ENCODE measurements at places on chromosomes 1 and 21.

DNA sequence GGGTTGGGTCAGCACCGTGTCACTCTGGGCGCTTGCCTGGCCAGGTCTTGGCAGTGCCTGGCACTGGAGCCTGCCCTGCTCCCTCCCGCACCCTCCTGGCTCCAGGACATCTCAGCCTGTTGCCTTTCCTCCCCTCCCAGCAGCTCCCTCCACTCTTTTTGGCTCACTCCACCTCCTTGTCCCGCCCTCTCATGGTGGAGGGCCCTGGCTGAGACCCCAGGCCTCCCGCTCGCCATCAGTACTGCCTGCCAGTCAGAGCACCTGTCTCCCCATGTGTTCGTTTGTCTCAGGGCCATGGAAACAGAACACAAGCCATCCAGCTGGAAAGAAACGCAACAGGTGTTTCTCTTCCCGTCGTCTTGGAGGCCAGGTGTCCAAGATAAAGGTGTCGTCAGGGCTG lies 61.0 kb downstream of the B3GALT5 start:
- no peak for DNase-seq

DNA sequence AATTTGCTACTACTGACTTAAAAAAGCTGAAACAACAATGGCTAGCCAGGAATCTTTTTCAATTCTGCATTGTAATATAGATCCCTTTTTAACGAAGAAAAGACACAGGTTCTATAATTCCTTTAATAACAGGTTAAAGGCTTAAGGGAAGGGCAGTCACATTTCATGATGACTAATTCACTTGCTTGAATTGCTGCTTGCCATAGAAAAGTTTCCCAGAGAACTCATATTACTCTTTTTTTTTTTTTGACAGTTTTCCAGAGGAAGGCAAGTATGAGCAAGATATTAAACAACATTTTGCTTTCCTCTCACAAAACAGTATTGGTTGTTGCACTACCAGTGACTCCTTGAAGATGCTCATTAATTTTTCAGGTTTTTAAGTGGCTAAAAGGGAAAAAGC lies 60.9 kb downstream of the IL23R start:
- no peak for DNase-seq

DNA sequence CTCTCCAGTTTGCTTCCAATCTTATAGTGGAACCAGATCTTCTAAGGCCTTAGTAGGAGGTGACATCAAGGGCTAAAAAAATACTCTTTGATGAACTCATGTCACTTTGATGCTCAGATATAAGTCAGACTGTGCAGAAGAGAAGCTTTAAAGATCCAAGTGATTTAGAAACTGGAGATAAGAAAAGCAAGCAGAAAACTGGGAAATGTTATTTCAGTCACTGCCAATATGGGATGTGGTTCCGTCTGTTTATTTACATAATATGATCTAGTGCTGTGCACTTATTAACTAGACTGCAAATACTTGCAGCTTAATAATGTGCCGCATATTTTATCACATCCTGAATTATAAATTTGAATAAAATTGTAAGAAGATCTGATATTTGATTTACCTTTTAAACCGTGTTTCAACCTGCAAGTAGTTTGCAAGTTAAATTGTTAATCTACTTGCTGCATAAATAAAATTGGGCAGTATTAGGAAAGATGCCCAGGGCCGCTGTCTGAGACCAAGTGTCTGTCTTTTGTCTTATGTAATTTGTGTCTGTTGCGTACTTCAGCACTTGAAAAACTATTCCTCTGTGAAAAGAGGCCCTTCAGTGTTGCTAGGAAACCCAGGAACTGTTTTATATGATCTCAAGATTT lies 29.6 kb downstream of the CXADR start:
- no peak for DNase-seq

- DNase-seq, result no peak
Measured at GRCh38 chr21:45848331-45848730, 133.2 kb upstream of the COL6A1 start.

DNA sequence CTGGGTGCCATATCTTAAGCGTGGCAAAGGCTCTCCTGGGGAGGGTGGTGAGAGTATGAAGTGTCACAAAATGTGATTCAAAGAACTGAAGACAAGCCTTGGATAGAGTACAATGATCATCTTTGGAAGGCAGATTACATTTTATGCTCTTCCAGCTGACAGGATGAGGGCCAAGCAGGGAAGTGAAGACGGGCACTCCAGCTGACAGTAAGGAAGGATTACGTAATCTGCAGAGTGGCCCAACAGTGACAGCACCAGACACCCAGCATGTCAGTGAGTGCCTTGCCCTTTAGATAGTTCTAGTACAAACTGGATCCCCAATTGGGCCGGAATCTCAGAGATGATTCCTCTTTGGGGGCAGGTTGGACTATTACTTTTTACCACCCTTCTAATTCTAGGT lies 52.7 kb downstream of the UBE2T start:
- no peak for DNase-seq

Data from endothelial cell (in vitro differentiated cells).